ENCODE measurements at places on chromosomes 5 and 9. TPM values are rescaled to one million over a fixed set of nuclear protein-coding genes. Genes with fewer than 3 reads are reported as not detected.

Gene SLC36A2
- polyA plus RNA-seq = 0.04 TPM

Gene TEX48
- not detected for polyA plus RNA-seq

Gene GRXCR2
- not detected for polyA plus RNA-seq

Gene SH3GL2
- polyA plus RNA-seq = 0.73 TPM

- no peak overlapping the region for H3K27ac ChIP-seq
- DNase-seq = no peak
- no peaks in the 10 kb centered on the region for H3K36me3 ChIP-seq
These were observed 579.4 kb upstream of the RIOK2 start for GRCh38 chr5:97762483-97762882.

DNA sequence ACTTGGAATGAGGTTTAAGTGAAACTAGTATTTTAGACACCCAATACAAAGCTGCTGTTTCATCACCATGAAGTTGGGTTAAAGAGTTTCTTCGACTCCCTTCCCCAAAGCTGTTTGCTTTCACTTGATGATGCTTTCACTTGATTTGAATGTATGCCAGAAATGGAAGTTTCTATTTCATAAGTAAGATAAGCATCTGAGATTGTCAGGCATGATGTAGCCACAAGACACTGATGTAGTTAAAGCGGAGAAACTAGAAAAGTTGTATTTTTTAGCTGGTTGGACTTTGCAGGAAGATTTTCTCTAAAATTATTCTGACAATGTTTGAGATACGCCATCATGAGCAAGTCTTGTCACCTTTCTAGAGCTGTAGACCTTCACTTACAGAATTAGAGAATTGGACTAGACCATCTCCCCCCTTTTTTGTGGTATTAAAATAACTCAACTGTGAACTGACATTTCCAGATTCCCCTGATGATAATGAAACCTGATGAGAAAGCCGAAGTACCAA lies 20.0 kb downstream of the MOCS2 start:
- H3K36me3 ChIP-seq = peaks cover 6% of the 10 kb centered on the region
- H3K4me3 ChIP-seq = no peak overlapping the region
- H3K4me1 ChIP-seq = no peaks in the 10 kb centered on the region
- H3K27ac ChIP-seq = no peak overlapping the region
- no peak for DNase-seq

DNA sequence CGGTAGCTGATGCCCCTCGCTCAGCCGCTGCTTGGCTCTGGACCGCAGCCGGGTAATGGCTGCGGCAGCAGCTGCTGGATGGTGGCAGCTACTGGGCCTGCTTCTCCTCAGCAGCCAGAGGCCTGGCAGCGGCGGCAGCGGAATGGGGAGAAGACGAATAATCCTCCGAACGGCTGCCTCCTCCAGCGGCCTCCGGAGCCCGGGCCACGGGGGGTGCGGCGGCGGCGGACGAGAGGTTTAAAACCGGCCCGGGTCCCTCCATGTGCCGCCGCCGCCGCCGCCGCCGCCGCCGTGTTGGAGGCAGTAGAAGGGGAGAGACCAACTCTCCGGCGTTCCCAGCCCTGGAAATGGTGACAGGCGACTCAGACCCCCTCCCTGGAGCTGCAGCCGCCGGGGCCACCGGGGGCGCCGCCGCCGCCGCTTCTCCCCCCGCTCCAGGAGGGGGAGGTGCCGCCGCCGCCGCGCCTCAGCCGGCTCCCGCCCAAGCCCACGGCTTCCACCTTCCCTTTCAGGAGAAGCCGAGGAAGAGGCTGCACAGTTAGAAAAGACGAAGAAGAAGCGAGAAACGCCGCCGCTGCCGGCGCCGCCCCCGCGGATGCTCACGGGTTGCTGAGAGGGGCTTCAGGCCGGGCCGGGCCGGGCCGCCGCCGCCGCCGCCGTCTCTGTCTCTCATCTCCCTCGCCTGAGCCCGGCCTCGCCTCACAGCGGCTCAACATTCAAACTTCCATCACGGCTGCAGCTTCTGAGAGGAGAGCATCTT lies 118.4 kb upstream of the PRSS3 start:
- no peaks in the 10 kb centered on the region for H3K36me3 ChIP-seq
- peak overlapping the region; percentile 63 for H3K27ac ChIP-seq
- no peaks in the 10 kb centered on the region for H3K4me1 ChIP-seq
- DNase-seq = peak; percentile 11

DNA sequence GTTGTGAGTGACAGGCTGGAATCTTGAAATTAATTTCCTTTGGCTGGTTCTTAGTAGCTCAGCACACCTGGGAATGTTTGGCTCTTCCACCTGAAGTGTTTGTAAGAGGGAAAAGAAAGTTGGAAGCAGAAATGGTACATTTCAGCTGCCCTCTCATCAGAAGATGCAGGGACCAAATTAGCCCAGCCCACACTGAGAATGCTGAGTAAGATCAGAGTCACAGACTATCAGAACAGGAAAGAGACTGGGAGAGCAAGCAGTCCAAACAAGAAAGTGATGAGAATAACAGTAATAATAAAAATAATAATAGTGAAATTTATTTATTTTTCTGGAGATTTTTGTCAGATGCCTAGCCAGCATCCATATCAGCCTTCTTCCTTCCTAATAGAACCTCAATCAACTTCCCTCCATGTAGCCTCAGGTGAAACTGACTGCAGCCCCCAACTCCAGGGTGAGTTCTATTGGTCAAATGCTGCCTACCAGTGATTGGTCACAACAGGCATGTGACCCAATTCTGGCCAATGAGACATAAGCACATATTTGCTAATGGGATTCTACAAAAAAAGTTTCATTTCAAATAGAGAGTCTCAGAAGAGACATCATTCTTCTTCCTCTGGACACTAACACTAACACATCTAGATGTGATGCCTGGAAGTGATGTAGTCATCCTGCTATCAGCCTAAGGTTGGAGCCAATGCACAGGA lies 31.2 kb upstream of the ADRA1B start:
- no peak overlapping the region for H3K27ac ChIP-seq
- H3K4me3 ChIP-seq = no peak overlapping the region
- no peak for DNase-seq
- no peaks in the 10 kb centered on the region for H3K4me1 ChIP-seq
- H3K27me3 ChIP-seq = no peaks in the 10 kb centered on the region
- H3K36me3 ChIP-seq = no peaks in the 10 kb centered on the region

DNA sequence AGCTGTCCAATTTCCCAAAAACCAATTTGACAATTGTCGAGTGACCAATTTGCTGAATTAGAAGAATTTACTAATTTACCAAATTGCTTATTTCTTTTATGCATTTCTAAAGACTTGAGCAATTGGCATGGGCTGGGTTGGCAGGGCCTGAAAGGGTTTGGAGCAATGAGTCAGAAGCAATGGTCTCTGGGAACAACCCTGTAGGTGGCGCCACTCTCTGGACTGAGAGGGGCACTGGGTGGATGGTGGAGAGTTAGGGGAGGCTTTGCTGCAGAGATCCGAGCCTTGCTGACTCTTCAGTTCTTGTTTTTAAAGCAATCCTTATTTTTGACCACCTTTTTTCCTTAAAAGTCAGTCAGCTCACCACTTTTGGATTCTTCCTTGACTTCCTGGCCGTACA lies 71.5 kb upstream of the RPS23 start:
- H3K4me3 ChIP-seq = no peak overlapping the region
- no peaks in the 10 kb centered on the region for H3K27me3 ChIP-seq
- no peak for DNase-seq
- H3K27ac ChIP-seq = no peak overlapping the region
- peaks cover 67% of the 10 kb centered on the region for H3K4me1 ChIP-seq
- H3K36me3 ChIP-seq = no peaks in the 10 kb centered on the region

- H3K27me3 ChIP-seq = no peaks in the 10 kb centered on the region
- H3K27ac ChIP-seq = no peak overlapping the region
- no peaks in the 10 kb centered on the region for H3K36me3 ChIP-seq
- H3K4me3 ChIP-seq = no peak overlapping the region
- no peak for DNase-seq
- no peaks in the 10 kb centered on the region for H3K4me1 ChIP-seq
These were observed 105.6 kb downstream of the NR6A1 start for GRCh38 chr9:124665391-124666058.

- H3K27me3 ChIP-seq = no peaks in the 10 kb centered on the region
- no peak overlapping the region for H3K4me3 ChIP-seq
- DNase-seq = no peak
These were observed 23.8 kb downstream of the RETREG1 start for GRCh38 chr5:16593013-16593412.

- H3K4me3 ChIP-seq = no peak overlapping the region
- H3K36me3 ChIP-seq = no peaks in the 10 kb centered on the region
- DNase-seq = peak; percentile 44
- peak overlapping the region; percentile 48 for H3K27ac ChIP-seq
- peaks cover 14% of the 10 kb centered on the region for H3K4me1 ChIP-seq
- H3K27me3 ChIP-seq = no peaks in the 10 kb centered on the region
These were observed 38.3 kb downstream of the RECK start for GRCh38 chr9:36074870-36075532.

- no peaks in the 10 kb centered on the region for H3K4me1 ChIP-seq
- H3K27me3 ChIP-seq = no peaks in the 10 kb centered on the region
- H3K27ac ChIP-seq = no peak overlapping the region
These were observed 449.0 kb downstream of the CYLC2 start for GRCh38 chr9:103444176-103444575.

DNA sequence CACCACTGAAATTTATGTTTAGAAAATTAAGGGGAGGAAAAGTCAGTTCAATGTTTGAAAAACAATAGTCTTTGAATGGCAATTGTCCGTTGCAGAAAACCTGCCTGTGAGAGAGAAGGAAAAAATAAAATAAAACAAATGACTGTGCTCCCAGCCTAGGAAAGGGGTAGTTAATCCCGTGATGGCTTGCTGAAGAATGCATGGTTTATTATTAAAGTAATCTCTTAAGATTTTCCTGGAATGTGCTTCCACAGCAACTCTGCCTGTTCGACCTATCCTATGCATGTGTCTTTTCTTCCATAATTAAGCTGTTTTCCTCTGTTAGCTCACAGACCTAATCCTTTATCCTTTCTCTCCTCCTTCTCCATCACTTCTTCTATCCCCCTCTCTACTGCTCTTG lies 2.4 kb upstream of the DAB2 start:
- H3K27ac ChIP-seq = no peak overlapping the region
- H3K36me3 ChIP-seq = no peaks in the 10 kb centered on the region
- peaks cover 19% of the 10 kb centered on the region for H3K27me3 ChIP-seq
- H3K4me1 ChIP-seq = peaks cover 36% of the 10 kb centered on the region
- DNase-seq = no peak
- H3K4me3 ChIP-seq = no peak overlapping the region

DNA sequence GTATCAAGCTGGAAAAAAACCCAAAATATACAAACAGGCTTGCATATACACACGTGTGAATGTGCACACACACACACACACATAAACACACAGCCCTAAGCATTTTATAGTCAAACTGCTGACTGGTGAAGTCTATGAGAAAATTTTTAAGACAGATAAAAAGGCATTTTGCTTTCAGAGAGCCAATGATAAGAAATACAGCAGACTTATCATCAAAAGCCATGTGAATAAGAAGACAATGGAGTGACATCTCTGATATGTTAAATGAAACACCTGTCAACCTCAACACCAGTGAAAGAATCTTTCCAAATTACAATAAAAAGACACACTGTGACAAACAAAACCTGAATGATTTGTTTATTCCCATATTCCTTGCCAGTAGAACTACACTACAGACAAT lies 233.3 kb downstream of the CDH9 start:
- H3K27me3 ChIP-seq = no peaks in the 10 kb centered on the region
- H3K27ac ChIP-seq = no peak overlapping the region
- DNase-seq = no peak
- no peaks in the 10 kb centered on the region for H3K36me3 ChIP-seq
- H3K4me1 ChIP-seq = no peaks in the 10 kb centered on the region

DNA sequence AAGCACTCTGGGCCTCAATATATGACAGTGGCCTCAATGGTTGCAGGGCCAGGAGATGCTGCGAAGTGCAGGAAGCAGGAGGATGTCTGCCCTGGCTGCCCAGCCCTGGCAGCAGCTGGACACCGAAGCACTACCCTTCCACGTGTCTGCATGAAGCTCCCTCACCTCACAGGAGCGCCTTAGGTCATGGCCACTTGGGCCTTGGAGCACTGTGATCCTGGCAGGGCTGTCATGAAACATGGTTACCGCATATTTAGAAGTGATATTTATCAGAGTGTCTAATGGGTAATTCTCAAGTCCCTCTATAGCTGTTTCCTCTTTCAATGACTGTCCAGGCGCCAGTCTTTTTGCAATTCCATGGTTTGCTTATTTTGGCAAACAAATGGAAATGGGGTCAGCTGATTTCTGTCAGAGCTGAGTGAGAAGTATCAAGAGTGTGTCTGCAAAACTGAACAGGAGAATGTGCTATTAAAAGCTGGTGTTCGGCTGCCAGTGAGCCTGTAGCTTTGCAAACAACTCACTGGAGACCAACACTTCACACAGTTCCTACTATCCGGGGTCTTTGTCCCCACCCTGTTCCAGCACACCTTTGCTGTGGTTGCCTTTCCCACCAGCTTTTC lies 285.9 kb downstream of the KIF4B start:
- no peak overlapping the region for H3K4me3 ChIP-seq
- H3K27ac ChIP-seq = no peak overlapping the region
- peak; percentile 16 for DNase-seq
- H3K4me1 ChIP-seq = peaks cover 11% of the 10 kb centered on the region
- no peaks in the 10 kb centered on the region for H3K27me3 ChIP-seq
- no peaks in the 10 kb centered on the region for H3K36me3 ChIP-seq

DNA sequence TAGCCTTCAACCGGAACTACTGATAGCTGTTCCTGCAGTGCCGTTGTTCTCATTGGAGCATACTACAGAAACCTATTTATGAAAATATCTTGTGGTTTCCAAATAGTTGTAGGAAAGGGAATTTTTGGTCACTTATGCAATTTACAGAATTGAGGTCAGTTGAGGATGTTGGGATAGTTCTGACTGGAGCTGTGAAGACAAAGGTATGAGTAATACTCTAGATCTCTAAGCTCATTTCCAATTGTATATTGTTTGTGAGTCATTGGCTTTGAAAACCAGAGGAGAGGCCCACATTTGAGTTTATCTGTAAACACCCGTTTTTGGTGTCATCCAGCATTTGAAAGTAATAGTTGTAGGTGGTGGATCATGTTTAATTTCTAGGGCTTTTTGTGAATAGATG lies 561.3 kb upstream of the WWC1 start:
- no peaks in the 10 kb centered on the region for H3K36me3 ChIP-seq
- no peaks in the 10 kb centered on the region for H3K27me3 ChIP-seq
- H3K4me3 ChIP-seq = no peak overlapping the region
- no peak overlapping the region for H3K27ac ChIP-seq
- H3K4me1 ChIP-seq = no peaks in the 10 kb centered on the region

DNA sequence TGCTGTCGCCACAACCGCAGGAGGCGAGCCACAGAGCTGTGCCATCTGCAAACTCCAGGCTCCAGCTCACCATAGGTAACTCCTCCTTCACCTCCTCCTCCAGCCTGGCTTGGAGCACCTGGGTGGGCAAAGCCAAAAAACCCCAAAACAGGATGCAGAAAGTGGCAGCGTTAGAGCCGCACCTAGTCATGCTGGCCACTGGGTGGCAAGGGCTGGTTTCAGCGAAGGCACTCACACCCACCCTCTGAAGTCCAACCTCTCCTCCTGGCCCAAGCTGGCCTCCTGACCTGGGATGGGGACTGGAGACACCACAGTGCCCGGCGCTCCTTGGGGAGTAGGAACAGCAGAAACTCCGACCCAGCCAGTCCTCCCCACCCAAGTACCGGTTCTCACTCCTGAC lies 28.7 kb upstream of the ZNF354B start:
- H3K4me1 ChIP-seq = no peaks in the 10 kb centered on the region
- no peaks in the 10 kb centered on the region for H3K27me3 ChIP-seq
- no peak for DNase-seq
- H3K27ac ChIP-seq = no peak overlapping the region
- no peak overlapping the region for H3K4me3 ChIP-seq

- no peak for DNase-seq
- no peak overlapping the region for H3K27ac ChIP-seq
- peaks cover 90% of the 10 kb centered on the region for H3K27me3 ChIP-seq
These were observed 3.5 kb downstream of the IFNA2 start for GRCh38 chr9:21381448-21382339.

GRCh38 chr9:78622126-78622525 lies 325.2 kb downstream of the PSAT1 start:
- DNase-seq = no peak
- H3K27me3 ChIP-seq = no peaks in the 10 kb centered on the region
